Activated CD8-positive, alpha-beta memory T cell treated with anti-CD3 and anti-CD28 coated beads for 36 hours (primary cell): ENCODE measurements at places on chromosomes 5 and 9. TPM values are rescaled to one million over a fixed set of nuclear protein-coding genes. Genes with fewer than 3 reads are reported as not detected.

Gene STPG3
- not detected for total RNA-seq

Gene PRUNE2
- 0.40 TPM for total RNA-seq

Gene ADRB2
- total RNA-seq, result 0.65 TPM

Gene FGF1
- total RNA-seq, result not detected

Gene RNF208
- total RNA-seq, result 3.0 TPM

Gene KCNV2
- total RNA-seq, result not detected

Gene CDH6
- not detected for total RNA-seq

Gene ZNF483
- total RNA-seq, result 2.1 TPM

Gene SOWAHA
- total RNA-seq, result 0.06 TPM

Gene CDC25C
- 6.2 TPM for total RNA-seq

Gene CDH18
- not detected for total RNA-seq

Gene STXBP1
- total RNA-seq, result 22.8 TPM

Gene TPPP
- 0.29 TPM for total RNA-seq

Gene OR1J2
- not detected for total RNA-seq

Gene RC3H2
- total RNA-seq, result 30.4 TPM

Gene TMC1
- total RNA-seq, result not detected
